ENCODE measurements at places on chromosomes 1 and 21. TPM values are rescaled to one million over a fixed set of nuclear protein-coding genes. Genes with fewer than 3 reads are reported as not detected.
A peak's percentile ranks its signal among the peaks of the same experiment; 100 is the strongest.

- DNase-seq, result no peak
These were observed 22.1 kb downstream of the PTPRF start for GRCh38 chr1:43552813-43553212.

DNA sequence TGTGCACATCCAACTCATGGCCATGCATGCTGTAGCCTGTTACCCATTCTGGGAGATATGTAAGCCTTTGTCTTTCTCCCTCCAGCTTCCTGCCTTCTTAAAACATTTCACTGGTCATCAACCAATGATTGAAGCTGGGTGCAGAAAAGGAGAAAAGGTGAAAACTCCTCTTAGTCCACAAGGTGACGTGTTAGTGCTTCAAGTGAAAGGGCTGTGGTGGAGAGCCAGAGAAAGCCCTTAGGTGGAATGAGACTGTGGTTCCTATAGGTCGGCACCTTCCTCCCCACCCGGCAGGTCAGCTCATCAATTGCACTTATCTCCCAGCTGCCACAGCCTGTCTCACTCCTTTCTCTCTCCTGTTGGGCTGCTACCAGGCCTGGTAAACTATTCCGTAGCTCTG lies 30.4 kb downstream of the ERG start:
- no peak for DNase-seq

DNA sequence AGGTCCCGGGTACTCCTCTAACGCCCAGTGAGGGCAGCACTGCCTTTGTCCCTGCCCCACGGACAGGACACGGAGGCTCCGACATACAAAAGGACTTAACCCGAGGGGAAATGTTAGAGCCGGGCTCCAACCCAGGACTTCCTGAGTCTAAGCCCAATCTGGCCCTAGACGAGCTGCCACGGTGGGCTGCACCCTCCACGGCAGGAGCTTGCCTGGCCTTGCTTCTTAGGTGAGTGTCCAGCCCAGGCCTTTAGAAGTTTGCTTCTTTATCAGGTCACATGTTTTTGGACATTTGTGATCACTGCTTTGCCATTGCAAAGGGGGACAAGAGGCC lies 11.0 kb upstream of the TMEM200B start:
- no peak for DNase-seq

- DNase-seq, result no peak
These were observed at the start of gene S100A8 for GRCh38 chr1:153390938-153391710. Gene S100A8 (minus strand): TSS chr1:153391073. CDS start chr1:153390535, 538 bp downstream.

GRCh38 chr21:26769613-26770188 lies 75.5 kb downstream of the ADAMTS1 start:
- DNase-seq, result no peak

GRCh38 chr1:112146201-112146715 lies 156.8 kb upstream of the KCND3 start:
- no peak for DNase-seq

DNA sequence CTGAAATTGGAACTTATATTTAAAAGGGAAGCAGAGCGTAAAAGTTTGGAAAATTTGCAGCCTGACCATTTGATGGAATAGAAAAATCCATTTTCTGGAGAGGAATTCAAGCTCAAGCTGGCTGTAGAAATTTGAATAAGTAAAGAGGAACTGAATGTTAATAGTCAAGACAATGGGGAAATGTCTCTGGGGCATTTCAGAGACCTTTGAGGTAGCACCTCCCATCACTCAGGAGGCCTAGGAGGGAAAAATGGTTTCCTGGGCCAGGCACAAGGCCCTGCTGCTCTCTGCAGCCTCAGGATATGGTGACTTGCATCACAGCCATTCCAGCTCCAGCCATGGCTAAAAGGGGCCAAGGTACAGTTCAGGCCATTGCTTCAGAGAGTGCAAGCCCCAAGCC lies 17.6 kb upstream of the TSHB start:
- DNase-seq, result no peak

GRCh38 chr1:32182060-32182459 lies 2.6 kb downstream of the TXLNA start:
- no peak for DNase-seq

DNA sequence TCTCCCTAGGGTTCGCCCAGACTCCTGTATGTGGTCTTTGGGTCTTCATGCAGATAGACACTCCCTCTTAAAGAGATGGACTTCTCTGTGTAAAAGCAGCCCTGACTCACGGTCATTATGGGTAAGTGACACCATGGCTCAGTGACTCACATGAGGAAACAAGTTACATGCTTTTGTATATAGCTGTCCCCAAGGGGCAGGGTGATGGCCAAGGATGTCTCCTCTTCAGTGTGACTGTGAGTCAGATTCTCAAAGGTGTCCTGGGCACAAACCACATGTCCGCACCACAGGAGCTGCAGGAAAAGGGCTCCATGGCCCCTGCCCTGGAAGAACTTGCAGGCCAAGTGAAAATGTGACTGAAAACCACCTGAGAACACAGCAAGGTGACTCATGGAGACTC lies 380.4 kb downstream of the NPHP4 start:
- DNase-seq, result peak; percentile 91

DNA sequence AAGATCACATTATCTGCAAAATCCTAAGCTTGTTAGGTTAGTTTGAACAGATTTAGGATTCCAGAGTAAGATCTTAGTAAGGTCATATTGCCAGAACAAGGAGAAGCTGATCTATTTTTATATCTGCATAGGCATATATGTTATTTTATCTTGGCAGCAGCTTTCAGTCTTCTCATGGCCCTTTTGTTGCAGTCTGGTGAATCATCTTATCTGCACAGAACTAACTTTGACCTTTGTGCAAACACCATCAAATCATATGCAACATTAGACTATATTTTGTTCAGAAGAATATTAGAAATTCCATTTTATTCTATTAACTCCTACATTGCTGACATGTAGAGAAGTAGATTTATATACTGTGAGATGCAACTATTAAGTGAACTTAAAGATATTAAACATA lies 107.3 kb downstream of the CLEC20A start:
- DNase-seq, result no peak

DNA sequence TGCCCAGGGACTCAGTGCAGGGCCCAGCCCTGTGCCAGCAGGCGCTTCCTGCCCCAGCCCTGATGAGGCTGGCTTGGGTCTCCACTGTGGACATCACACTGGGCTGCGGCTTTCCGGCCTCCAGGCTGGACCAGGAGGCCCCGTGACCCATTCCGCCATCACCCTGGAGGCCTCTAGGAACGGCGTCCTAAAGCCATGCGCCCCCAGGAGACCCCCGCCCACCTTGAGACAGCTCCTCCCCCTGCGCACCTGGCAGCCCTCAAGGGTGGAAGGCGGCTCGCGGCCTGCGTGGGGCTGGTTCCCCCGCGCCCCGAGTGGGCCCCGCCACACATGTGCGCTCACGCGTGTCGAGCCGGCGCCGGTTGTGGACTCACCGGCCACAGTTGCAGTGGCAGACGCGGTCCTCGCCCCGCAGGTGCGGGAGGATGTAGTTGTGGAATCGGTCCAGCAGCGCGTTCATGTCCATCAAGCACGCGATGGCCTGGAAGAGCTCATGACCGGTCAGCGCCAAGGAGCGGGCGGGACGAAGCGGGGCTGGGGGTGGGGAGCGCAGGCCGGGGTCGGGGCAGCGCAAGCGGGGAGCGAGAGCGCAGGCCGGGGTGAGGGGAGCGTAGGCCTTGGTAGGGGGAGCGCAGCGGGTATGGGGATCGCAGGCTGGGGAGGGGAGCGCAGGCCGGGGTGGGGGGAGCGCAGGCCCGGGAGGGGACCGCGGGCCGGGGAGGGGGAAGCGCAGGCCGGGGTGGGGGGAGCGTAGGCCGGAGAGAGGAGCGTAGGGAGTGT lies 924 bp downstream of the TMEM240 start:
- DNase-seq, result no peak

- DNase-seq, result no peak
These were observed 529.5 kb downstream of the KCNT2 start for GRCh38 chr1:196078691-196079090.

GRCh38 chr1:161440312-161440894 lies 64.9 kb upstream of the FCGR2A start:
- no peak for DNase-seq

DNA sequence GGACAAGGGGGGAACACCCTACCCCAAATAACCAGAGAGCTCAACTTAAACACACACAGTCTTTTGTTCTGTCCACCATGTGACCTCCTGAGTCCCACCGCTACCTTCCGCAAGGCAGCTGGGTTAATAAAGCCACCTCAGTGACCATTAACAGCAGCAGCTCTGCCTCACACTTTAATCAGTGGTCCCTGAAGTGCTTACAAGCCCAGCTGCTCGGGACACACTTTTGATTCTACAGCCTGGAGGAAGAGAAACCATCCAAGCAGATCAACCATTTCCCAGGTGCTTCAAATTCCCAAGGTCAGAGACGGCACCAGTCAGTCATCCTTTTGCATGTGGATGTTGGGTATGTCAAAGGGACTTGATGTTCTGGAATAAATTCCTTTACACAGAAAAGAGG lies 70.1 kb downstream of the KCNJ15 start:
- peak; percentile 86 for DNase-seq

GRCh38 chr1:243727503-243728203 lies 122.4 kb downstream of the AKT3 start:
- DNase-seq, result no peak

DNA sequence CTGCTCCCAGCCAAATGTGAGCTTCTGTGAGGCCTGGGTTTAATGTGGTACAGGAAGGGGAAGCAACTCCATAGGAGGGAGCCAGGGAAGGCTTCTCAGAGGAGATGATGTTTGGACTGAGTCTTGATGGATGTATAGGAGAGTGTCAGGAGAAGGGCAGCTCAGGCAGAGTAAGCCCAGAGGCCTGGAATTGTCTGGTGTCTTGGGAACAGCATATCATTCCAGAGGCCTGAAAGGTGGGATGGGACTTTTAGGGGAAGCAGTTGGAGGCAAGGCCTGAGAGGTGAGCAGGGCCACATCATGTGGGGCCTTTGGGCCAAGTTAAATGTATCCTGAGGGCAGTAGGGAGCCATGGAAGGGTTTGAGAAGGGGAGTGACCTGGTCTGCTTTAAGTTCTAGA lies 148.6 kb upstream of the WNT4 start:
- DNase-seq, result no peak

DNA sequence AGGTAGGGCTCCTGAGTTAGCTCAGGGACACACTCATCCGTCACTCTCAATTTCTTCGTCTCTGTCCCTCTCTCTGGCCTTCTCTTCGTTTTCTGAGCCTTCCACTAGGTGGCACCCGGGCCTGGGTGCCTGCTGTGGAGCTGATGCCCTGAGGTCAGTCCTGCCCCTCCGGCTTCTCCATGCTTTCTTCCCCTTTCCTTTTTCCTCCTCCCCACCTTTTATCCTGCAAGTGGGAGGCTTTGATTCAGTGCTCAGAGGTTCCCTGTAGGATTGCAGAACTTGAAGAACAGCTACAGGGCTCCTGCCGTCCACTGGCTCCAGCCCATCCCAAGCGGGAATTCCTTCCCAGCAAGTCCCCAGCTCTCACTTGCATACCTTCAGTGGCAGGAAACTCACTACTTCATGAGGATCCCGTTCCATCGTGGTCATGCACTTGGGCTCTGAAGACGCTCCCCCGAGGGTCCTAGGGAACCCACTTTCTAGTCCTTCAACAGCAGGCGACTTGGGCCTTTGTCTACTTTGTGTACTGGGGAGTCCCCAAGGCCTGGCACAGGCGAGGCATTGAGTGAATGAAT lies 45.6 kb downstream of the SRRM1 start:
- DNase-seq, result no peak

DNA sequence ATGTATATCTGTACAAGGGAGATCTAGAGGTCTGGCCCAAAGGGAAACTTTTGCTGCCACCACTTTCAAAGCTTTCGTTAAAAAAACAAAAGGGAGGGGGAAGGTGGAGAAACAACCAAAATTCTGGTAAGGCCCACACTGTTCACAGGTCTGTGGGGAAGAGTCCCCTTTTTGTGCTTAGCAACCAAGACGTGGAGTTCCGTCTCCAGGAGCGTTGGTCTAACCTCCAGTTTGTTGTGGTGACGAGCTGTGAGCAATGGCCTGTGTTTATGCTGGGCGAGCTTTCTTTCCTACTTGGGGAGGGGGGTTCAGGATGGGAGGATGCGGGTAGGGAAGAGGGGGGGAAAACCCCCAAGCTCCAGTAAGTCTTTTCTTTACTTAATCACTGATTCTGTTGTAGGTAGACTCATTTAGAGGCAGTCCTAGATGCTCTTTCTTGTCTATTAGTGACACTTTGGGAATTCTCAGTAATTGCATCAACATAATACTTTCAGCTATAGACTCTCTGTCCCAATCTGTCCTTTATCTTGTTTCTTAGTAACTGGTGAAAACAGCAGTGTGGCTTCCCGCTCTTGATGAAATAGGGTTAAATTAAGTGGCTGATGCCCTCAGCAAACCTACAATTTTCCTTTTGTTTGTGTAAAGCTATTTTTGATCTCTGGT lies 1.5 kb downstream of the HIPK1 start:
- no peak for DNase-seq

DNA sequence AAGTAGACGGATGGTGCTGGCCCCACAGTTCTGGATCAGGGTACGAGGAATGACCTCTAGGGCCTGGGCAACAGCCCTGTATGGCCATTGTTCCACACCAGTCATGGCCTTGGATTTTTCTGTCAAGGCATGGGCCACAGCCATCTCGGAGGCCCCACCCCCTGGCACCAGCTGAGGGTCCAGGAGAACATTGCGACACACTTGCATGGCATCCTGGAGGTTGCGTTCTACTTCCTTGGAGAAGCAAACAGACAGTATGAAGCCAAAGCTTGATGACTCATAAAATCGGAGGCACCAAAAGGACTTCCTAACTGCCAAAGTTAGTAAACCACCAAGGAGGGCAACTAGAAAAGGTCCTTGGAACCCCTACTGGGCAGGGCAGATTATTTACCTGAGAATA lies 11.9 kb upstream of the VHLL start:
- no peak for DNase-seq

- no peak for DNase-seq
These were observed 57.6 kb downstream of the ZNHIT6 start for GRCh38 chr1:85650645-85651044.

DNA sequence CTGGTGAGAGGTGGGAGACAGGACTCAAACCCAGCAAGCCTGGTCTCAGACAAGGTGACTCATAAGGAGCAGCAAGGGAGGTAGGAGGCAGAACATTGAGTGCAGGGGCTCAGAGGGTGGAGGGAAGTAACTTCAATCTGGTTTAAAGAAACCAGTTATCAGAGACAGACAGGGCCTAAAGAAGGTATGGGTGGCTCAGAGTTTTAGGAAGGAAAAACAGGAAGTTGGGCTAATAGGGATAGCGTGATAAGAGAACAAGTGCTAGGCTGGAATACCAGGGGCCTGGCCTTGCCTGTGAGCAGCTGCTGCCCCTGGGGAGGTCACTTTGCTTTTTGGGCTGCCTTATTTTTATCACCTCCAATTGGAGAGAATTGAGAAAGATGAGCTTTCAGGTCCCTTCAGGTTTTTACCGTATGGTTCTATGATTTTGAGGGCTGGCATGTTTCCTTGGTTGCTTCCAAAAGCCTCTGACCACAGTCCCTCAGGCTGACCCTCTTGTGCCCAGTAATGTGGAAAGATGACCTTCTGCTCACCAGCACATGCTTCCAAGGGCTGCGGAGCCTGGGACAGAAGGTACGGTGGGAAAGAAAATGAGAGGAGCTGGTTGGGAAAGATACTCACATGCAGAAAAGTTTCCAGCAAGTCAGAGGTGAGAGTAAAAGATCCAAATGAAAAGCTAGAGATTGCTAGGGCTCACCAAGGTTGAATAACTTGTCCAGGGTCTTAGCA lies 77.0 kb downstream of the DDR2 start:
- no peak for DNase-seq

C1orf174 gene
- 25.0 TPM for total RNA-seq

TNFRSF4 gene
- total RNA-seq, result 0.50 TPM

APOBEC4 gene
- not detected for total RNA-seq

PPCS gene
- 76.8 TPM for total RNA-seq

C1QB gene
- total RNA-seq, result 279 TPM

ITLN2 gene
- not detected for total RNA-seq

LCE3C gene
- not detected for total RNA-seq

CASQ2 gene
- 138 TPM for total RNA-seq

FCER1G gene
- 145 TPM for total RNA-seq

ASPM gene
- 0.13 TPM for total RNA-seq

KRTAP11-1 gene
- total RNA-seq, result not detected
